Activated CD8-positive, alpha-beta memory T cell treated with anti-CD3 and anti-CD28 coated beads for 1 hour (primary cell): ENCODE measurements at places on chromosomes 7 and 10.

DNA sequence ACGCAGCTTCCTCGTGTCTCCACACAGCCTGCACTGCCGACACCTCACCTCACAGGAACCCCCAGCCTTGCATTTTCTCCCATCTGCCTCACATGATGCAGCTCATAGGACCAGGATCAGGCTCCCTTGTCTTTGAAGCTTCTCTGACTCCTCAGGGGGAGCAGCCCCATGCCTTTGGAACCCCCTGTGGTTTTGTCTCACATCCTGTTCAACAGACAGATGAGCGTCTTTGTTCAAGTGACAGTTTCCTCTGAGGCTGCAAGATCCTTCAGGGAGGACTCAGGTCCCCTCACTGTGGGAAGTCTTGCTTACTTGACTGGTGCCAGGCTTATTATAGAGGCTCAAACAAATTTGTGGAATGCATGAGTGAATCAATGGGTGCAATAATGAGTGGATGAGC is 667.1 kb downstream of the INHBA start:
- no peak for DNase-seq

DNA sequence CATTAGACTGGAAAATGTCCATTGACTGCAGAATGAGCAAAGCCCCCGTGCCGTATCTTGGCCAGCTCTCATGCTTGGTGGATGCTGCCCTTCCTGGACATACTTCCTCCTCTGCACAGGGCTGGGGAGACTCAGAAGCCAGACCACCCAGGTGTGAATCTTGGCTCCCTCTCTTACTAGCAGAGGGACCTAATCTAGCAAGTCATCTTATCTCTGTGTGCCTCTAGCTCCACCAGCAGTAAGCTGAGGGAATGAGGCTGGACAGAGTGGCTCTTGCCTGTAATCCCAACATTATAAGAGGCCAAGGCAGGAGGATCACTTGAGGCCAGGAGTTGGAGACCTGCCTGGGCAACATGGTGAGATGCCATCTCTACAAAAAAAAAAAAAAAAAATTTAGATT is 173.8 kb upstream of the GHITM start:
- no peak for DNase-seq

GRCh38 chr7:126700807-126701604 is 551.7 kb downstream of the GRM8 start:
- DNase-seq: no peak

DNA sequence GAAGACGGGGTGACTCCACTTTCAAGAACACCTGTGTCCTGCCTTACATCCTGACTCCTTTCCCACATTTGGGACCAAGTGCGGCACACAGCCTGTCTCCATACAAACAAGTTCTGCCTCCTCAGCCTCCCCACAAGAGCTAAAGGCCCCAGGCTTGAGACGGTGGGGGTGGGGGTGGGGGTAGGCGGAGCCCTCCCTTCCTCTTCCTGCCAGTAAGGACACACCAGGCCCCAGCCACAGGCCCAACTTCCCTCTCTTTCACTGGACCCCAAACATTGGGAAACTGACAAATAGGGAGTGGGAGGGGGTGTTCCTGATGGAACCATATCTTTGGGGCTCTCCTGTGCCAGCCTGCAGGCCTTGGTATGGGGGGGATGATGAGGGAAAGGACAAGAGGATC is 4.6 kb downstream of the CDK5 start:
- no peak for DNase-seq

DNA sequence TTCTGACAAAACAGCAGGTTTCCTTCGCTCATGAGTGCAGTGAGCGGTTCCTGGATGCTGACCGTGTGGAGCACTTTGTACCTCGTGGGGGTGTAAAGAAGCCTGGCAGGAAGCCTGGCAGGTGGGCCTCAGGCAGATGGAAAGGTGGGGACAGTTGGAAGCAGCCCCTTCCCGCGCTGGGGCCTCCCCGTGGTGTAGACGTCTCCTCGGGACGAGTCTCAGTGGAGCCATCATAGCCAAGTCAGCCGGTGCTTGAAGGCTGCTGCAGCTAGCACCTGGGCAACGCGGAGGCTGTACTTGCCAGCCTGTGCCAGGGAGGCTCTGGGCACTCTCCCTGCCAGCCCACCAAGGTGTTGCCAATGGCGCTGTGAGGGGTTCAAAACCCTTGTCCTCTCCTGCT is 154.5 kb downstream of the WDR37 start:
- DNase-seq: no peak

- DNase-seq: no peak
Observed at GRCh38 chr10:31686599-31686998, 242.0 kb downstream of the ARHGAP12 start.

DNA sequence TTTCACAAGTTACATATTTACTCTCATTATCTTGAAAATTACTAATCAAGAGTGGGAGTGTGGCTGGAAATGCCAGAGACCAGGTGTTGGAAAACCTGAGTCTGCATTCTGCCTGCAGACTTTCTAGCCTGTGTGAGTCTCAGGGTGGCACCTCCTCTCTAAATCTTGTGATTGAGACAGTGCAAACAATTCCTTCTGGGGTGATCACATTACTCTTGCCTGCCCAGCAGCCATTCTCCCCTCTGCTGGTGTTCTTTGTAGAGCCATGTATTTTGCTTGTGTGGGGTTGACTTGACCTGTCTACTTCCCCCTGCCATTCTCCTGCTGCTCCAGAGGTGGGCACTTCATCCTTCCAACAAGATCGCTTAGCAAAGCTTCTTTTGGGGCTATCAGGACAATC is 101.1 kb downstream of the RAPGEF5 start:
- no peak for DNase-seq

DNA sequence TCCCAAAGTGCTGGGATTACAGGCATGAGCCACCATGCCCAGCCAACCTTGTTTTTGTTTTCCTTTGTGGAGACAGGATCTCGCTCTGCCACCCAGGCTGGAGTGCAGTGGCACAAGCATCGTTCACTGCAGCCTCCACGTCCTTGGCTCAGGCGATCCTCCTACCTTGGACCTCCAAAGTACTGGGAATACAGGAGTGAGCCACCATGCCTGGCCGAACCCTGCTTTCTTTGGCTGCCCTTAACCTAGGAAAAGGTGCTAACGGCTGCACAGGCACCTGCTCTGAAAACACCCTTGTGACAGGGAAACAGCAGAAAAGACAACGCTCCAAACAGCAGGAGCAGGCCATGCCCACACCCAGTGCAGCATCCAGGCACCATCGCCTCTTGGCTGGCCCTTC is 71.9 kb downstream of the OAT start:
- no peak for DNase-seq
